Stimulated activated CD8-positive, alpha-beta memory T cell treated with anti-CD3 and anti-CD28 coated beads, Interleukin-15, amount 100 ng/mL, for 1 hour (primary cell): ENCODE measurements at places on chromosomes 3 and 15.

DNA sequence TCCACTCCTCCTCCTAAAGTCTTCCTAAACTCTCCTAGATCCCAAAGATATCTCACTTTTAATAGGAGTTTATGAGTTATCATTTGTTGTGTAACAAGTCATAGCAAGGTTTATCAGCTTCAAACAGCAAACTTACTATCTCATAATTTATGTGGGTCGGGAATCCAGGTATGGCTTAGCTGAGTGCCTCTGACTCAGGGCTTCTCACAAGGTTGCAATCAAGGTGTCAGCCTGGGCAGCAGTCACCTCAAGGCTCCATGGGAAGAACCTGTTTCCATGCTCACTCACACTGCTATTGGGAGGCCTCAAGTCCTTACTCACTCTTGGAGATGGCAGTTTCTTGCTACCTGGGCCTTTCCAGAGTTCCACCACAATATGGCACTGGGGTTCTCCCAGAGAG is 889.8 kb downstream of the MCTP2 start:
- DNase-seq, result no peak

DNA sequence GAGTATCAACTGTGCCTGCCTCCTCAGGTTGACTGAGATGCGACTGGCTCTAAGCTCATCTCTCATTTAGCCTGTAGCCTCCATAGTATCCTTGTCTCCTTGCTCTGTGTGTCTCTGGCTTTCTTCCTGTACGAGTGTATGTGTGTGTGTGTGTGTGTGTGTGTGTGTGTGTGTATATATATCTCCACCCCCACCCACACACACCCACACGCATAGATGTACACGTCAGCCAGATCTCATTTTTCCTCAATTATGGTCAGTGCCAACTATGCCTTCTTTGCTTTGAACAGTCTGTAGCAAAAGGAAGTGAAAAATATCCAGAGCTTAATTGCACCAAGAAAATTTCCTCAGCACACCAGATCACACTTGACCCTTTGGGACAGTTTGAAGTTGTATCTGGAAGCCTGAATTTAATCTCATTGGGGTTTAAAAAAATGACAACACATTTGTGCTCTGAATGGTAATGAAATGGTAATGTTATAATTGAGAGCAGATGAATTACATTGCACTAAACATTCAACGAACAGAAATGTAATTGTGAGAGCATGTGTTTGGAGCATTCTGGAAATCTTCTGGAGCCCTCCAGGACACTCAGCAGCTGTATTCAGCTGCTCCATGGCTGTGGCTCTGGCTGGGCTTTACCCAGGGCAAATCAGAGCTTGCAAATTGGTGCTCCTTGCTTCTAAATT is 63.6 kb downstream of the RYR3 start:
- no peak for DNase-seq

GRCh38 chr15:72358650-72359171 is 17.1 kb downstream of the HEXA start:
- no peak for DNase-seq

- DNase-seq, result no peak
Measured at GRCh38 chr3:102664126-102664525, 229.3 kb downstream of the ZPLD1 start.
